ENCODE measurements at places on chromosomes 12 and 14.

- peaks cover 75% of the 10 kb centered on the region for H3K4me1 ChIP-seq
- no peak for DNase-seq
- H3K27ac ChIP-seq: no peak overlapping the region
- H3K27me3 ChIP-seq: no peaks in the 10 kb centered on the region
- peaks cover 17% of the 10 kb centered on the region for H3K36me3 ChIP-seq
Observed at GRCh38 chr14:24236689-24237462, 4.1 kb downstream of the GMPR2 start.

DNA sequence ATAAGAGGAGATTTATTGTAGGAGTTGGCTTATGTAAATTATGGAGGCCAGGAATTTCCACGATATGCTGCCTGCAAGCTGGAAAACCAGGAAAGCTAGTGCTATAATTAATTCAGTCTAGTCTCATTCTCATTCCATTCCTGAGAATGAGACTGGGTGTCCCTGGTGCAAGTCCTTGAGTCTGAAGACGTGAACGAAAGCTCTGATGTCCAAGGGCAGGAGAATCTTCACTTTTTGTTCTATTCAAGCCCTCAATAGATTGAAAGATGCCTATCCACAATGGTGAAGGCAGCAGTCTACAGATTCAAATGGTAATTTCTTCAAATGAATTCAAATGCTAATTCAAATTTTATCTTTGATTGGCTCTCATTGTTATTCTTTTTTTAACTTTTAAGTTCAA lies 851.1 kb upstream of the MGAT4C start:
- no peaks in the 10 kb centered on the region for H3K4me1 ChIP-seq
- H3K36me3 ChIP-seq: peaks cover 1% of the 10 kb centered on the region
- DNase-seq: no peak
- H3K27ac ChIP-seq: no peak overlapping the region
- no peaks in the 10 kb centered on the region for H3K27me3 ChIP-seq

- H3K27ac ChIP-seq: no peak overlapping the region
- no peak overlapping the region for H3K4me3 ChIP-seq
- peak; percentile 33 for DNase-seq
- H3K27me3 ChIP-seq: no peaks in the 10 kb centered on the region
Observed at GRCh38 chr14:24411443-24412389, 12.9 kb downstream of the NYNRIN start.

DNA sequence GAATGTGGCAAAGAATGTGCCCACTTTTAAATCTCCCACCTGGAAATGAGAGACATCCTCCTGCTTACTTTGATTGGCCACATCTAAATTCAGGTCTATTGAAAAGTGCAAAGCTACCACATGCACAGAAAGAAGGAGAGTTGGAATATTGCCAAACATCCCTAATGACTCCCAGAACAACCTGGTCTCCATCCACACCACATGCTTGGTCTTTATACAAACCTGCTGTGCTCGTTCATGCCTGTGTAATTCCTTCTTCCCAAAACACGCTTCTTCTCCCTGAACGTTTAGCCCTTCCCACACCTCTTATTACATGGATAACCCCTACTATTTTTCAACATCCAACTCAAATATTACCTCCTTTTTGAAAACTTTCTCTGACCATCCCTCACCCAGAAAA lies 66.2 kb upstream of the BCL2L14 start:
- DNase-seq: no peak
- H3K27me3 ChIP-seq: no peaks in the 10 kb centered on the region
- H3K36me3 ChIP-seq: peaks cover 21% of the 10 kb centered on the region
- H3K4me3 ChIP-seq: no peak overlapping the region
- H3K27ac ChIP-seq: no peak overlapping the region

- peak; percentile 76 for DNase-seq
- H3K4me3 ChIP-seq: peak within 1 kb of the TSS; percentile 99
- H3K4me1 ChIP-seq: peaks cover 47% of the 10 kb centered on the region
- H3K27me3 ChIP-seq: no peaks in the 10 kb centered on the region
Observed at GRCh38 chr12:122834921-122835749, at the start of gene HIP1R. HIP1R (plus strand) TSS chr12:122835457; CDS start chr12:122835551, 94 bp downstream.

DNA sequence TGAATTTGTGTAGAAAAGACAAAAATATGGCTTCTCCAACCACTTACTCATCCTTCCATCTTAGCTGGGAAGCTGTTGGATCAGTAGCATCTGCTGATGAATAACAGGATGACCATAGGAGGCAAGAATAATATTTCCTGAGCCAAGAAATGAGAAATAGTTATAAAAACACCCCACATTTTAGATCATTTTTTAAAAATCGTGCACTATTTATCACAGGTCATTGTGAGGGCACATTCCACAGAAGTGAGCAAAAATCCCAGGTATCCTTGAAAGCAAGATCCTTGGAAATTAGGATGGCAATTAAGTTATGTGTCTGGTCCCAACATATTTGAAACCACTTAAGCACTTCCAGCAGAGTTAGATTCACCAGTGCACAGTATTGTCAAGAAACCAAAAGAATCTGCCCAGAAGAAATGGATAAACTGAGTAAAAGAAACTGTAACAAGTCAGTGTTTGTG lies 8.4 kb downstream of the FAR2 start:
- no peak overlapping the region for H3K4me3 ChIP-seq
- no peak overlapping the region for H3K27ac ChIP-seq
- no peaks in the 10 kb centered on the region for H3K36me3 ChIP-seq

DNA sequence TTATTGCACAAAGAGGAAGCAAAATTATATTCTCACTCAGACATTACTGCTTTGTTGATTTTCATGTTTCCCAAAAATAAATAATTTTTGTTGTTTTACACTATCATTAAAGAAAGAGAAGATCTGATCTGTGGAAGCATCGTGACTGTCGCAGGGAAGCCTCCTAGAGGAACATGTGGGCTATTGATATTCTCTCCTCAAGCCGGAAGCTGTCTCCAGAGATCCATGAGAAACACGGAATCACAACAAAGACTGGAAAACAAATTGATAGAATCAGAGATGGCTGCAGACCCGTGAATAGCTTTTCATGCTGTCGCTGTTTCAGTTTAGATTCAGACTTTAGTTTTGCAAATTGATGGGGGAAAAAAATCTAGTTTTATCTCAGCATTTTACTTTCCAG lies 235.2 kb upstream of the TMPO start:
- H3K4me1 ChIP-seq: no peaks in the 10 kb centered on the region
- no peak overlapping the region for H3K4me3 ChIP-seq
- no peak for DNase-seq
- H3K27ac ChIP-seq: no peak overlapping the region
- no peaks in the 10 kb centered on the region for H3K36me3 ChIP-seq
- peaks cover 6% of the 10 kb centered on the region for H3K27me3 ChIP-seq

DNA sequence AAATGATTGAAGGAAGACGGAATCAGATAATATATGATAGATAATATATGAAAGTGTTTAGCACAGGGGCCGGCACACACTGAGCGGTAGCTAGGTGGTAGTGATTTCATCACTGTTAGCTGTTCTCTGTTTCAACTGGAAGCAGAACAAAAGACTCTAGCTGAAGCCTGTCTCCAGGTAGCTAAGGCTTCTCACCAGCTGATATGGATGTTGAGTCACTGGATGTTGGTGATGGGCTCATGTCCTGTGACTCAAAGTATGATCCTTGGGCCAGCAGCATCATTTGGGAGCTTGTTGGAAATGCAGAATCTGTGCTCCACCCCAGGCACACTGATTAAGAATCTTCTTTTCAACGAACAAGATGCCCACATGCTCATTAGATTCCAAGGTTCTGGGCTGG lies 21.7 kb upstream of the KCNA5 start:
- H3K36me3 ChIP-seq: no peaks in the 10 kb centered on the region
- H3K4me3 ChIP-seq: no peak overlapping the region
- H3K27ac ChIP-seq: no peak overlapping the region
- peaks cover 32% of the 10 kb centered on the region for H3K27me3 ChIP-seq
- no peak for DNase-seq
- H3K4me1 ChIP-seq: no peaks in the 10 kb centered on the region

GRCh38 chr12:120098756-120099470 lies 17.6 kb downstream of the RAB35 start:
- DNase-seq: no peak
- no peak overlapping the region for H3K27ac ChIP-seq
- H3K4me1 ChIP-seq: peaks cover 17% of the 10 kb centered on the region
- no peaks in the 10 kb centered on the region for H3K27me3 ChIP-seq
- H3K4me3 ChIP-seq: no peak overlapping the region

GRCh38 chr14:55707365-55707804 lies 127.4 kb downstream of the KTN1 start:
- no peak overlapping the region for H3K4me3 ChIP-seq
- no peaks in the 10 kb centered on the region for H3K4me1 ChIP-seq
- H3K27me3 ChIP-seq: no peaks in the 10 kb centered on the region
- no peak for DNase-seq
- H3K36me3 ChIP-seq: no peaks in the 10 kb centered on the region

DNA sequence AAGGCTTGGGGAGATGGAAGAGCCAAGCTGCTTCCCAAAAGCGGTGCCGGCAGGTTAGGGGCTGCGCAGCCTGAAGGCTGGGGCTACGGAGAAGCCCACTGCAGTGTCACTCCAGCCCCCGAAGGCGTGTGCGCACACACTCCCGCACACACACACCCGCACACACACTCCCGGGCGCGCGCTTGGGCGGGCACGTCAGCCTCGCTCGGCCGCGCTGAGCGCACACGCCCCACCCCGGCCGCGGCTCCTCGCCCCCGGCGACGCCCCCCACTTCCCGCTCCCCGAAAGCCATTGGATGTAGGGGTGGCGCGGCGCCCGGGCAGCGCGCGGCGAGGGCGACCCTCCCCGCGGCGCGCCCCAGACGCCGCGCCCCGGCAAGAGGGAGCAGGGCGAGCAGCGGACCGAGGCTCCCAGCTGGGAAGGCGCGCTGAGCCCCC lies at the start of gene KCNK10:
KCNK10 (minus strand) TSS at position 184 of the 437 bp plus-strand sequence. CDS start 471 bp downstream, outside the sequence.
- no peak within 1 kb of the TSS for H3K27ac ChIP-seq
- H3K27me3 ChIP-seq: peaks cover 45% of the 10 kb centered on the region
- H3K4me1 ChIP-seq: peaks cover 4% of the 10 kb centered on the region
- H3K4me3 ChIP-seq: peak within 1 kb of the TSS; percentile 76

DNA sequence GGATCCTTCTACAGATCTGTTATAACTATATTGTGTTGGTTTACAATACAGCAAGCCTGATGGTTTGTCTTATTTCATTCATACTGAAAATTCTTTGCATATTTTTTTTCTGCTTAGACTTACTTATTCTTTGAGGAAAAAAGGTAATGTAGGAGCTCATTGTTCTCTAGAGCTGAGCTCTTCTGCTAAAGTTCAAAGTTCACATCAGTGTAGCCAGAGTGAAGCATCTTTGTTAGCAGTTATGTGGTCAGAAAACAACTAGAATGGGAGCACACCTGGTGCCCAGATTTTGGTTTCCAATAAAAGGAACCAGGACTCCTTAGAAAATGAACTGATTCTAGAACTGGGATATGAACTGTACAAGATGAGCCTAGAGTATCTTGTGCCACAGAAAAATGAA lies 10.3 kb downstream of the GPX2 start:
- peaks cover 3% of the 10 kb centered on the region for H3K36me3 ChIP-seq
- no peak overlapping the region for H3K4me3 ChIP-seq

DNA sequence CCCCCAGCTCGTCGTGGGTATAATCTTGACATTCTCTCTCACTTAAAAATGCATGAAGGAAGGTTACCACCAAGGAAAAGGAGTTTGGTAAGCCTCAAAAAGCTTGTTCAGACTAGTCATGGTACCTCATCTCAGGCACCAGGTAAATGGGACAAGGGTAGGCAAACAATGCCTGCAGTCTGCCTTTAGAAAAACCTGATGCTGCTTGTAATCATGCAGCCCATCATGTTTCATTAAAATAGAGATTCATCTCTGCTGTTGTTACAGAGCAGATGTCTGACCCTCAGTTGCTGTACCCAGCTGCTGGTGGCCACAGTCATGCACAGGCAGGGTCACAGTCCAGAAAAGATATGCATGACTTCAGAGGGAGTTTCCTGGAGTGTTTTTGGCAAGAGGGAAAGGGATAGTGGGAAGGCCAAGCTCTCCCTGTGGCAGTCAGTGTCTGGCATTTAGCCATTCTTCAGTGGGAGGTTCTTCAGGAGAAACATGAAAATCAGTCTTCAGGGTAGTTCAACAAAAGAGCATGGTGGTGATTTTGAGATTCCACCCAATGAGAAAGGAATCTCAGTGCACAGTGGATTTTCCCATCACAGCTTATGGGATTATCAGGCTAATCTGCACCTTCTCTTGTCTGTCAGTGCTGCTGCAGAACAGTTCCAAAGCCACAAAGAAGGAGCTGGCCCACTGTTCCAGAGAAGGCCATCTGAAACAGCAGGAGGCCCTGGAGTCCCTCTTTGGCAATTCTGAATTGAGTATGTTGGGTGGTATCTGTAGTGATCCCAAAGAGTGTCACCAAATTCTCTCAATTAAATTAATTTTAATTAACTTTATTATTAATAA lies 202.7 kb upstream of the FRMD6 start:
- no peak for DNase-seq
- H3K36me3 ChIP-seq: no peaks in the 10 kb centered on the region
- no peaks in the 10 kb centered on the region for H3K4me1 ChIP-seq
- H3K27me3 ChIP-seq: peaks cover 28% of the 10 kb centered on the region

DNA sequence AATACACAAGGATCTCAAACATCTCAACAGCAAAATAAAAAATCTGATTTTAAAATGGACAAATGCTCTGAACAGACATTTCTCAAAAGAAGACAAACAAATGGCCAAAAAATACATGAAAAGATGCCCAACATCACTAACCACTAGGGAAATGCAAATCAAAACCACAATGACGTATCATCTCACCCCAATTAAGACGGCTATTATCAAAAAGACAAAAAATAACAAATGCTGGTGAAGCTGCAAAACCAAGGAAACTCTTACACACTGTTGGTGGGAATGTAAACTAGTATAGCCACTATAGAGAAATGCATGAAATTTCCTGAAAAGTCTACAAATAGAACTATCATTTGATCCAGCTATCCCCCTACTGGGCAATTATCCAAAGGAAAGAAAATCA lies 145.0 kb downstream of the BTG1 start:
- H3K27me3 ChIP-seq: no peaks in the 10 kb centered on the region
- no peak overlapping the region for H3K27ac ChIP-seq
- peaks cover 25% of the 10 kb centered on the region for H3K36me3 ChIP-seq

- H3K4me3 ChIP-seq: no peak overlapping the region
- H3K36me3 ChIP-seq: no peaks in the 10 kb centered on the region
- H3K27me3 ChIP-seq: peaks cover 6% of the 10 kb centered on the region
- H3K4me1 ChIP-seq: no peaks in the 10 kb centered on the region
Observed at GRCh38 chr14:78725086-78725485, 554.9 kb downstream of the NRXN3 start.

Data from activated T-cell treated with anti-CD3 and anti-CD28 coated beads, Interleukin-2, amount 50 U/mL, for 72 hours (primary cell).